ENCODE measurements at places on chromosomes 13 and 19. TPM values are rescaled to one million over a fixed set of nuclear protein-coding genes. Genes with fewer than 3 reads are reported as not detected.

Gene ACP5
- 34.4 TPM for total RNA-seq

Gene PRODH2
- not detected for total RNA-seq

Gene KASH5
- 0.23 TPM for total RNA-seq

Gene UGGT2
- total RNA-seq = 0.68 TPM

Gene SLC10A2
- not detected for total RNA-seq

Gene KMT2B
- 62.6 TPM for total RNA-seq

Gene ZNF560
- total RNA-seq = not detected

Gene FIZ1
- 14.4 TPM for total RNA-seq

Gene C19orf18
- 0.34 TPM for total RNA-seq

Gene TMTC4
- total RNA-seq = 24.0 TPM

Gene SIRT6
- 34.4 TPM for total RNA-seq

Gene UBE2L5
- not detected for total RNA-seq

Gene COL4A2
- total RNA-seq = not detected

Gene SMIM44
- total RNA-seq = not detected

Gene FAM83E
- 3.8 TPM for total RNA-seq

Gene EEF2
- 1,742 TPM for total RNA-seq

Gene TINCR
- total RNA-seq = 0.39 TPM

Gene SLC15A1
- not detected for total RNA-seq

Gene FGF9
- not detected for total RNA-seq

Gene SIGLEC5
- total RNA-seq = not detected

Gene ACER1
- 0.18 TPM for total RNA-seq

Gene PINLYP
- 9.9 TPM for total RNA-seq

Gene RNF17
- not detected for total RNA-seq

Gene ELL
- 23.4 TPM for total RNA-seq

Gene WDR87
- total RNA-seq = not detected

Gene NPAS1
- not detected for total RNA-seq

Gene ATP4B
- total RNA-seq = not detected

Gene CLIP3
- 3.0 TPM for total RNA-seq

Gene TFPT
- total RNA-seq = 38.2 TPM

Gene FXYD1
- total RNA-seq = 0.70 TPM

Gene CSNK1G2
- 89.5 TPM for total RNA-seq

Gene ZNF793
- 1.0 TPM for total RNA-seq

Gene CRX
- total RNA-seq = not detected

Gene SYDE1
- total RNA-seq = 0.55 TPM

Gene PRX
- 0.80 TPM for total RNA-seq

Gene ZSCAN1
- not detected for total RNA-seq

Gene MEIS3
- 0.20 TPM for total RNA-seq

Data from T-helper 2 cell treated with Interferon-gamma antibody and Interleukin-4, amounts not matched to agents 100 ng/mL and 5 ng/mL, for 36 hours (primary cell).